ENCODE measurements at places on chromosomes 5 and 9.

GRCh38 chr5:2738156-2738699 lies 13.2 kb downstream of the IRX2 start:
- DNase-seq, result no peak

DNA sequence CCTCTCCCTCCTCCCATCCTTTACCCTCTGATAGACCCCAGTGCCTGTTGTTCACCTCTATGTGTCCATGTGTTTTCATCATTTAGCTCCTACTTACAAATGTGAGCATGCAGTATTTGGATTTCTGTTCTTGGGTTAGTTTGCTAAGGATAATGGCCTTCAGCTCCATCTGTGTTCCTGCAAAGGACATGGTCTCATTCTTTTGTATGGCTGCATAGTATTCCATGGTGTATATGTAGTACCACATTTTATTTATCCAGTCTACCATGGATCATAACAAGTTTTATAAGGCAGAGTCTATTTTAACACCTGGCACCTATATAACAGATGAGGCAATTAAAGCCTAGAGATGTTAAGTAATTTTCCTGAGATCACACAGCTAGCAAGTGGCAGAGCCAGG lies 7.4 kb downstream of the YTHDC2 start:
- DNase-seq, result no peak

GRCh38 chr5:5344606-5345005 lies 77.9 kb upstream of the ICE1 start:
- DNase-seq, result no peak

- DNase-seq, result peak; percentile 100
Measured at GRCh38 chr9:136790640-136791515, at the start of gene TMEM141. TMEM141 (plus strand) TSS chr9:136791344; CDS start chr9:136791371, 27 bp downstream.

- no peak for DNase-seq
Measured at GRCh38 chr9:69674112-69674685, 2.0 kb upstream of the APBA1 start.

- DNase-seq, result no peak
Measured at GRCh38 chr5:149651686-149652085, 70.4 kb downstream of the ARHGEF37 start.

- DNase-seq, result no peak
Measured at GRCh38 chr9:83167126-83167525, 104.2 kb upstream of the RASEF start.

DNA sequence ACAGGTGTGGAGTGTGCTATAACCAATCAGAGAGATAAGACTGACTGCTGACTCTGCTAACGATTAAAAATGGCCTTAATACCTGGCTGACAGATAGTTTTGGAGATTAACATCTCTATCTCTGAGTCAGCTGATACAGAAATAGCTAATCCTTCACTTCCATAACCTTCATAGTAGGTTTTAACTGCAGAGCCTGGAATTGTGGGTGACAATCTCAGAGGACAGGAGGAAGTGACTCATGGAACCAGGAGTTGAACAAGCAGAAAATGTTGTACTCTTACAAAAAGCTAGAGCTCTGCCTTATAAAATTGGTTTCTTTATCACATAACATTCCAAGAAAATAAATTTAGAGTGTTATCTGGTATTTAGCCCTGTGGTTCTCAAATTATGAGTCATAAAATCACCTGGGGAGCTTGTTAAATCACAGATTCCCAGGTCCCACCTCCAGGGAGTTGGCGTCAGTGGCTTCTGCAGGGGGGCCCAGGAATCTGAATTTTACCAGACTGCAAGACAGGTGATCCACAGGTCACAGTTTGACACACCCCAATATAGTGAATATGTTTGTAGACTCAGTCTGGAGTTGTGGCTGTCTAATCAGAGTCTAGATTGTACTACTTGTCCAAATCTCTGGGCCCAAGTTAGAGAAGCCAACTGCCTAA lies 44.4 kb upstream of the AFAP1L1 start:
- DNase-seq, result no peak

- no peak for DNase-seq
Measured at GRCh38 chr9:11097020-11097419, 484.2 kb upstream of the PTPRD start.

DNA sequence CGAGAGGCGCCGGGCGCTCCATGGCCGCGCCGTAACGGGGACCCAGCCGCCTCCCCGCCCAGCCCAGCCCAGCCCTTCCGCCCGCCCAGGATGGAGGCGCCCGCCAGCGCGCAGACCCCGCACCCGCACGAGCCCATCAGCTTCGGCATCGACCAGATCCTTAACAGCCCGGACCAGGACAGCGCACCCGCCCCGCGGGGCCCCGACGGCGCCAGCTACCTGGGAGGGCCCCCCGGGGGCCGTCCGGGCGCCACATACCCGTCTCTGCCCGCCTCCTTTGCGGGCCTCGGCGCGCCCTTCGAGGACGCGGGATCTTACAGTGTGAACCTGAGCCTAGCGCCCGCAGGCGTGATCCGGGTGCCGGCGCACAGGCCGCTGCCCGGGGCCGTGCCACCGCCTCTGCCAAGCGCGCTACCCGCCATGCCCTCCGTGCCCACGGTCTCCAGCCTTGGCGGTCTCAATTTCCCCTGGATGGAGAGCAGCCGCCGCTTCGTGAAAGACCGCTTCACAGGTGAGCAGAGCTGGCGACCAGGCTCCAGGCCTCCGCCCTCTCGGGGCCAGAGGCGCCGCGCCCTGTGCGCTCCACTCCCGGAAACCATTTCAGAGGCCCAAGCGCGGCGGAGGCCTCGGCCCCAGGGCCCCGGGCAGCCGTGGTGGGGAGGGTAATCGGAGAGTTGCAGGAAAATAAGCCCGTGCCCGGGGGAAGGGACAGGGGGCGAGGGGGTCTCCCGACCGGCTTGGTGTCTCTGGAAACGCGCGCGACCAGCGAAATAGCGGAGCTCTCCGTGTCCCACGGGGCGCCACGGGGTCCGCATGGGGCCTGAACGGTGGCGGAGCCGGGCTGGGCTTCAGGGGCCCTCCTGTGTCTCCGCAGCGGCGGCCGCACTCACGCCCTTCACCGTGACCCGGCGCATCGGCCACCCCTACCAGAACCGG lies 496 bp downstream of the TLX3 start:
- no peak for DNase-seq

DNA sequence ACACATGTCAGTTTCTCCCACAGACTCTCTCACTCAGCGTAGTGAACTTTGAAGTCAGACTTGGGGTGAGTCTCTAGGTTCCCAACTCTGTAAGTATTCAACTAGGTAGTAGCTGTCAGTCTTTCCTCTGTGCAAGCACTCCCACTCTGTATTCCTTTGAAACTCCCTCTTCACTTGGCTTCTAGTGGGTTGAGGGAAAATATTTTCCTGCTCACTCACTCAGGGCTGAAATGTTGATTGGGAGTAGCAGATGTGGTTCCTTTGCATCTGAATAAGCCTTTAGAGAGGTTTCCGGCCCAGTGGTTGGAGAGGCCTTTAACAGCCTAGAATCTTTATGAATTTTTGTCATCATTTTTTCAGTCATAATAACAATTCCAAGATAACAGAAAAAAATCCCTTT lies 18.1 kb upstream of the ARRDC3 start:
- no peak for DNase-seq

- no peak for DNase-seq
Measured at GRCh38 chr9:127500399-127500798, 49.1 kb downstream of the LRSAM1 start.

- DNase-seq, result no peak
Measured at GRCh38 chr9:80843028-80843427, 846.3 kb downstream of the TLE1 start.

GRCh38 chr5:21773456-21773855 lies 1079.7 kb downstream of the CDH12 start:
- DNase-seq, result no peak

DNA sequence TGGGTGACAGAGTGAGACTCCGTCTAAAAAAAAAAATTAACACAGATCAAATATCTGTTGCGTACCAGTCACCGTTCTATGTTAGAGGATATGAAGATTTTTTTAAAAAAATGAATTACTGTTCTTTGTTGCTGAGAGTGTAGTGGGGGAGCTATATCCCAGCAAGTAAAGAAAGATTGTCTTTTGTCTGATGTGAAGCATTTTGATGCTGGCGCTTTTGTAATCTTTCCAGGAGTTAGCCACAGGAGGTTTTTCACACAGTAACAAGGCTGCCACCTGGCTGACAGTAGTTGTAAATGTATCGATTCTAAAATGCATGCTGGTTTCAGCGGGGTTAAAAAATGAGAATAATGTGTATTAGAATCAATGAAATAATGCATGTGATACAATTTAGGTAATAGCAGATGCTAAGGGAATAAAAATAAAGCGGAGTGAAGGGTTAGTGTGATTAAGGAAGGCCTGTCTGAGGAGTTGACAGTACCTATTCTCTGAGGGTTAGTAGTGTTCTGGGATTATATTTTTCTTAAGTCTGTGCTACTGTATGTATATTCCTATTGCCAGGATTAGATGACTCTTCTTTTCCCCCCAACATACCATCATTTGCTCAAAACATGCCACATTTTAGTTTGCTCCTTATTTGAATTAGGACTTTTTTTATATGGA lies 3.4 kb downstream of the LMNB1 start:
- peak; percentile 24 for DNase-seq

- DNase-seq, result no peak
Measured at GRCh38 chr5:84215521-84215920, 169.2 kb downstream of the EDIL3 start.

GRCh38 chr9:34690983-34691935 lies at the start of gene CCL19:
CCL19 (minus strand) TSS chr9:34691276; CDS start chr9:34691139, 137 bp downstream.
- no peak for DNase-seq

DNA sequence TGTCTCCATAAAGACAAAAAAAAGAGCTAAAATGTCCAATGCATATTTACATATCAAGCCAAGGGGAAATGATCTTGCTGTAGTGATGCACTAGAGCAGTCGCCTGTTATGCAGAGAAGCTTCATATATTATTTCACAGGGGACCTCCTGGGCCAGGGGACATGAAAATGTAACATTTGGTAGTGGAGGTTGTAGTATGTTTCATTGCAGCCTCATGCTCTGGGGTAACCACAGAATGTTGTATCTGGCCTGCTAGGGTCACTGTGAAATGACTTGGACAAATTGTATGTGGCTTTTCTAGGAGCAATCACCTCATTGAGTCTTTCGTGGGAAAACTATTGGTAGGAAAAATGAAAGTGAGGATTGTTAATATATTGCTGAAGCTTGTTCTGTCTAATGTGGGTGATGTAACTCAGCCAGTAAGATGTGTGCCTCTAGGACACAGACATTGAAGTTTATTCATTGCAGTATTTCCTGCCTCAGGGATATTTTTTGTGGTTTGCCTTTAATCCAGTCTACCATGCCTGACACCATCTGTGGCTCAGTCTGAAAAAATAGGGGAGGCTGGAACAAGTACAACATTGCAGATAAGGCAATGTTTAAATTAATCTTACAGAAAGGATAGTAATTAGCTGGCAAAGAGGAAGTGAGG lies 430.8 kb upstream of the TNC start:
- DNase-seq, result no peak

- no peak for DNase-seq
Measured at GRCh38 chr9:11340654-11341053, 727.9 kb upstream of the PTPRD start.

DNA sequence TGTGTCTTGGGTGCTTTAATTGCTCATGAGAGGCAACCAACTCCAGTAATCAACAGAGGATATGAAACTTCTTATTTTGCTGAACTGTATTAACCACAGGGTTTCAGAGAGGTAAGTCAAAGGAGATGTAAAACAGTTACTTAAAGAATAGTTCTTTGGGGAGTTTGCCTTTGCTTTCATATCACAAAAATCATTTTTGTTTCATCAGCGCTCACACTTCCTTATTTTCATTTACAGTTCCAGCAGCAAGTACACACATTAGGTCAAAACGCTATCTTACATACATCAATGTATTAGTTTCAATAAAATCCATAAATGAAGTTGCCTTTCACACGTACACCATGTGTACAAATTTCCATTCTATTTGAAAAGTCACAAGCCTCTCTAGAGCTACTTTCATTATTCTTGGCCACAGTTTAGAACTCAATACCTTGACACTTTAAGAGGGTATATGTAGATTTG lies 50.1 kb downstream of the ST8SIA4 start:
- no peak for DNase-seq

DNA sequence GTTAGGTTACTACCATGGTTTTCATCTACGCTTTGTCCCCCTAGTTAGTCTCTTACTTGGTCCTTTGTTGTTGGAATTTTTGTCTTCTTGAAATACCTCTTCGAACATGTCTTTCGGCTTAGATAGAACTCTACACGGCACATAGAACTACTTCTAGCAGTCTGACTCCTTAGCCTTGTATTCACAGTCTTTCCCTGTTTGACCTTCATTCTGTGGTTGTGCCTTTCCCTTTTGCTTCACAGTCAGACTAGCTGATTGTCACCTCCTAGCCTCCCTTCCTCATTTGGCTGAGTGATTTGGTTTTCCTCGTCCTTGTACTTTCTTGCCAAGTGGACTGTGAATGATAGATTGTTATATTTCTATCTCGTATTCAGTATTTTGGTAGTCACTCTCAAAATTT lies 10.7 kb downstream of the SMAD5 start:
- DNase-seq, result no peak

GRCh38 chr5:72005671-72006070 lies 101.6 kb upstream of the MAP1B start:
- DNase-seq, result no peak

DNA sequence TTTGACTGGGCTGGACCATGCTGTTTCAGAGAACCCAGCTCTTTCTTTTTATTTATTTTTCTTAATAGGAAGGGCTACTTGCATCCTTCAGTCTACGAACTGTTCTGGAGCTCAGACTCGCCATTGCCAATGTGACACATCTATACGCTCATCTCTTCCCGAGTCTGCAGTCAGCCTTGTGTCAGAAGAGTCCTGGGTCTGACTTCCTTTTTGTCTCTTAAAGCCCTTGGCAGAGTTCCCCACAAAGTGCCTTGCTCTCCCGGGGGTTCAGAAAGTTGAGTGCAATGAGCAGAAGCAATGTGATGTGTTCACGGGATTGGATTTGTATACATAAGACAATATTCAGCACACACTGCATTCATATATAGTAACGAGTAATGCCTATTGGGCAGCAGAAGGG lies 140.4 kb downstream of the ATPSCKMT start:
- no peak for DNase-seq

DNA sequence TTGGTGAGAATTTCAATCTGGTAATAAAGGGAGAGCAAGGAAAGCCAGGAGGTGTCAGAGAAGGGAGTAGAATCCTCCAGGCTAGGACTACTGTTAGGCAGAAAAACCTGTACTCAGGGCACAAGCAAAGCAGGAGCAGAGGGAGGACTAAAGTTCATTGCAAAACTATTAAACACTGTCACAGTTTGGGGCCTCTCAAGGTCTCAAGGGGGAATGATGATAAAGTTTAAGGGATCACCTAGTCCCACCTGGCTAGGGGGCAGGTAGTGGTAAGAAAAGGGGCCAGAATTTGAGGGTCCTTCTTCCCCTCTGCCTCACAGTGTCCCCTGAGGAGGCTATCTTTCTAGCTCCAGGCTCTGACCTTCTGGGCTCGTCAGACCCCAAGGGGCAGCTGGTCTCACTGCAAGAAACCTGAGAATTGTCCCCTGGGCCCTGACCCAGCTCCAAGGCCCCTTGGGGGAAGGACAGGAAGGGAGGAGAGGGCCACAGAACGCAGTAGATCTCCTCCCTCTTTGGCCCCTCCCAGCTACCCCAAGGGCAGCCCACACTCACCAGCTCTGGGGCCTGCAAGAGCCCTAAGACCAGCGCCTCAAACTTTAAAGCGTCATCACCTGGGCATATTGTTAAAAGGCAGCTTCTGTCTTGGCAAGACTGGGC lies 974 bp downstream of the CCDC69 start:
- peak; percentile 40 for DNase-seq

GRCh38 chr9:108953983-108954574 lies 19.9 kb downstream of the ABITRAM start:
- no peak for DNase-seq
